ENCODE measurements at places on chromosomes 2 and 18. TPM values are rescaled to one million over a fixed set of nuclear protein-coding genes. Genes with fewer than 3 reads are reported as not detected.

The CHPF gene
- total RNA-seq, result 72.4 TPM

The PLB1 gene
- total RNA-seq, result 6.2 TPM

The RNF144A gene
- total RNA-seq, result 10.4 TPM

DNA sequence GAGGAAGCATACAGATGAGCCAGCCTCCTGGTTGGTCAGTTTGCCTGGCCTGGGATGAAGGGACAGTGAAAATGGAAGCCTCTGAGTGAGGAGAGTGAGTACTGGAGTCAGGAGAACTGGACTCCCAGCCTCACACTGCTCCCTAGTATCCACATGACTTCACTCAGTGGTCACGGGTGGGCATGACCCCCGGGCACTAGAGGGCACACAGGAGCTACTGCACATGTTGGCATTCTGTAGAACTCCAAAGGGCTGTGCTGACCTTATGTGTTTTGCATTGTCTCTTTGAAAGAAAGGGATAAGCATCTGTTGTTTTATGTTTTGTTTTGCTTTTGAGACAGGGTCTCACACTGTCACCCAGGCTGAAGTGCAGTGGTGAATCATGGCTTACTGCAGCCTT, 23.7 kb downstream of the NCAPH start:
- DNase-seq, result no peak

GRCh38 chr2:147468963-147469362, 375.9 kb upstream of the ACVR2A start:
- no peak for DNase-seq
